Glutamatergic neuron (in vitro differentiated cells): ENCODE measurements at places on chromosomes 11 and 22.

DNA sequence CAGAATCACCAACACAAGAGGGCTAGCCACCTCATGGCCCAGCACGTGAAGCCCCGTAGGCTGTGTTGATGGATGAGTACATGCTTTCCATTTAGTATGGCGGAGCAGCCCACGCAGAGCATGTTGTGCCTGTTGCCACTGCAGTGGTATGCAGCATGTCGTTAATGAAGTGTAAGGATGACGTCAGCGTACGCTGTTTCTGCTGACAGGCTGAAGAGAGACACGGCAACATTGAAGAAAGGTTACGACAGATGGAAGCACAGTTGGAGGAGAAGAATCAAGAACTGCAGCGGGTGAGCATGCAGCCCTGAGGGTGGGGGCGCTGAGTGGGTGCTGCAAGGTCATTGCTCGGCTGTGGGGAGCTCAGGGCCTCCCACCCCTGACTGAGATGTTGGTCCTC is 62.8 kb downstream of the PPFIA1 start:
- H3K4me1 ChIP-seq = peaks cover 4% of the 10 kb centered on the region
- H3K27me3 ChIP-seq = peaks cover 1% of the 10 kb centered on the region
- H3K4me3 ChIP-seq = no peak overlapping the region
- DNase-seq = no peak
- H3K36me3 ChIP-seq = no peaks in the 10 kb centered on the region

- H3K4me1 ChIP-seq = no peaks in the 10 kb centered on the region
- H3K4me3 ChIP-seq = no peak overlapping the region
- no peaks in the 10 kb centered on the region for H3K36me3 ChIP-seq
- no peak for DNase-seq
- no peak overlapping the region for H3K27ac ChIP-seq
These were observed 78.3 kb upstream of the MYO18B start for GRCh38 chr22:25663654-25664053.

DNA sequence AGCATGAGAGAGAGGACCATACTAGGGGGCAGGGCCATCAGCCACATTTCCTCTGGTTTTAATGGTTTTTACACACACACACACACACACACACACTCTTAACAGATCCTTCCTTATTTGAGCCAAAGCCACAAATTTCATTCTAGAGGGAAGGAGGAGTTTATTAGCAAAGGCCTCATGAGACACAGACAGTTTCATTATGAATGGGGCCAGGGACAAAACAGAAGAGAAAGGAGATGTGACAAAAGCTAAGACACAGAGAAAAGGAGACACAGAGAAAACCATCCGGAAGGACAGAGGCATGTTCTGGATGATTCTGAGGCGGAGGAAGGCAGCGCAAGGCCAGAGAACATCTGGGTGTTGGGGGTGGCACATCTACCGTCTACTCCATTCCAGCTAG is 32.2 kb upstream of the ARFGAP3 start:
- no peak for DNase-seq
- H3K27me3 ChIP-seq = peaks cover 2% of the 10 kb centered on the region
- H3K27ac ChIP-seq = peak overlapping the region; percentile 12

DNA sequence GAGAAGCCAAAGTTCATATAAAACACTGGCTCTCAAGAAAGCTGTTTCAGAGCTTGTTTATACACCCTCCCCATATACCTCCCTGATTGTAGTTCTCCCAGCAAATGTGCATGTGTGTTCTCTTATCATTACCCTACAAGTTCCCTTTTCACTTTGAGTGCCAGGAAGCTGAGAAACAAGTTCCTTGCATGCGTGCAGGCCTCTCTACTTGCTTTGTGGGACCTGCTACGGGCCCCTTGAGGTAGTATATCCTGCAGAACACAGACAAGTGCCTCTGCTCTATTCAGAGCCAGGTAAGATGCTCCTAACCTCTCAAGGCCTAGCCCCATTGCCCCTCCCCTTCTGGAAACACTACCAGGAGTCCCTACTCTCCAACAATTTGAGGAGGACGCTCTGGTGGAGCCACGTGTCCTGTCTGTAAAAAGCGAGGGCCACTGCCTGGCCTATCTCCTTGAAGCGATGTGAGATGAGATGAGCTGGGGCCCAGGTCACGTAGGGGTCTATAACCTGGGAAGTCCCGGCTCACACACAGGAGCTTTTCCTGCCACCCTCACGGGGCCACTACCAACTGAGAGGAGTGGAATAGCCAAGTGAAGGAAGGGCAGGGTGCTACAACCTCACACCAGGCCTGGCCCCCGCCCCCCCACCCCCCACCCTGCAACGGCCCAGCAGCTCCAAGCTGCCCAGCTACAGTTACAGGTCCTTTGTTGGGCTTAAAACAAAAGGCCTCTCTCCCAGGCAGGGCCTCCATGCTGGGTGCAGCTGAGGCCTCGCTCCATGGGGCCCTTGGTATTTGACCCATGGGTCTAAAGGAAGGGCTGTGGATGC is 2.6 kb upstream of the ATP5MGL start:
- no peak overlapping the region for H3K4me3 ChIP-seq
- H3K4me1 ChIP-seq = peaks cover 11% of the 10 kb centered on the region
- peak overlapping the region; percentile 52 for H3K27ac ChIP-seq
- DNase-seq = no peak
- no peaks in the 10 kb centered on the region for H3K36me3 ChIP-seq

DNA sequence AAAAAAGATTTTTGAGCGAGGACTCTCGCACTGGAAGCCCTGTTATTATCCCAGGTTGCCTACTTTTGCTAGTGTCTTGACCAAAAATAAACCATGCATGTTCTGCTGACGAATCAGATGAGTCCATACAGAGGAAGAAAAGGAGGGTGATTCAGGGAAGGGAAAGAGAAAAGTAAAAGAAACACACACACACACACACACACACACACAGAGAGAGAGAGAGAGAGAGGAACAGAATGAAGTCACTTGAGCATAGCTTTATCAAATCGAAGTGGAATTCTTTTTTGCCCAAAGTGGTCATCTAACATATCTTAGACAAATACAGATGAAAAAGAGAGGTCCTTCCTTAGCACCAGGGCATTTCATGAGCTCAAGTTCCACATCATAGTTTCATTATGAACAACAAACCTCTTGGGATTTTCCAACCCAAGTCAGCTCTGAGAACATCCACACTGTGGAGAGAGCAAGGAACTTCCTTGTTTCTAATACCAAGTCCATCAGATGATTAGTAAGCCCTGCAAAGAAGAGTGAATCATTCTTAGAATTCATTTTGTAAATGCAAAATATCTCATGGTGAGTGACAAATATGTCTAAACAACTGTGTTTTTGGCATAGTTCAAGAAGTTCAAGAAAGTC is 7.7 kb upstream of the MMP12 start:
- H3K27me3 ChIP-seq = no peaks in the 10 kb centered on the region
- H3K4me1 ChIP-seq = no peaks in the 10 kb centered on the region
- H3K4me3 ChIP-seq = no peak overlapping the region
- no peak overlapping the region for H3K27ac ChIP-seq

DNA sequence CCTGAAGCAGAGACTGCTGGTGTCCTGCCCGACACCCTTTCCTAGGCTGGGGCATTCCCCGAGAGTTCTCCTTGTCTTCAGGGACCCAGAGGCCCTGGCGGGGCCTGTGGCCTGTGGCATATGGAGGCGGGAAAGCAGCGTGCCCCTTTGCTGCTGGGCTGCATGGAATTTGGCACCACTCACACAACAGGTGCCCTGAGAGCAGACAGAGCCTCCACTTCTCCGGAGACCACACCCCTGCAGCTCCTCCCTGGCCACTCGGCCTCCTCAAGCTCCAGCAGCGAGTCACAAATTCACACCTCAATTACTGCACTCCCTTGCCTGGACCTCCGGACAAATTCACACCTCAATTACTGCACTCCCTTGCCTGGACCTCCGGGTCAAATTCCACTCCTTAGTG is 1375.2 kb downstream of the TBC1D22A start:
- no peaks in the 10 kb centered on the region for H3K36me3 ChIP-seq
- H3K4me1 ChIP-seq = no peaks in the 10 kb centered on the region
- no peak overlapping the region for H3K4me3 ChIP-seq
- peaks cover 5% of the 10 kb centered on the region for H3K27me3 ChIP-seq

DNA sequence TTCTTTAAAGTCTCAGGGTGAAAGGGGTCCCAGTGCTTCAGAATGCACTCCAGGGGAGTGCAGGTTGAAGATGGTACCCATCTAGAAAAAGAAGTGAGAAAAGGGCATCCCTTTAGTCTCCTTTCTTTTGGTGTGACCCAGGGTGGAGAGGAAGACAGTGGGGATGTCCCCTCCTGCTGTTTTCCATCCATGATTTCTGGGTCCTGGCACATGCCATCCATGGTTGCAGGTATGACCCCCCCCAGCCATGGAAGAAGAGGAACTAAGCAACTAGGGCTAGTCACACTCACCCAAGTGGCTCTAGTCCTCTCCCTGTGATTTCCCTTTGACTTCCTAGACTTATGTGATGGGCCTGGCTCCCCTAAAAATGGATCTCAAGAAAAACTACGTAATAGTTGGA is 15.9 kb upstream of the EI24 start:
- peaks cover 33% of the 10 kb centered on the region for H3K36me3 ChIP-seq
- no peak overlapping the region for H3K4me3 ChIP-seq
- peaks cover 2% of the 10 kb centered on the region for H3K27me3 ChIP-seq
- DNase-seq = no peak
- H3K4me1 ChIP-seq = no peaks in the 10 kb centered on the region

GRCh38 chr11:44300844-44301563 is 8.9 kb downstream of the ALX4 start:
- H3K4me1 ChIP-seq = peaks cover 4% of the 10 kb centered on the region
- peaks cover 22% of the 10 kb centered on the region for H3K27me3 ChIP-seq
- H3K27ac ChIP-seq = no peak overlapping the region
- H3K36me3 ChIP-seq = no peaks in the 10 kb centered on the region
- H3K4me3 ChIP-seq = no peak overlapping the region

GRCh38 chr11:125075900-125076317 is 12.8 kb downstream of the SLC37A2 start:
- DNase-seq = no peak
- H3K36me3 ChIP-seq = no peaks in the 10 kb centered on the region
- H3K27me3 ChIP-seq = peaks cover 8% of the 10 kb centered on the region
- H3K4me3 ChIP-seq = no peak overlapping the region
- H3K27ac ChIP-seq = no peak overlapping the region

- H3K4me1 ChIP-seq = peaks cover 19% of the 10 kb centered on the region
- no peak overlapping the region for H3K4me3 ChIP-seq
- no peak overlapping the region for H3K27ac ChIP-seq
- H3K27me3 ChIP-seq = no peaks in the 10 kb centered on the region
- no peak for DNase-seq
These were observed 141.2 kb downstream of the RBFOX2 start for GRCh38 chr22:35887296-35887875.

DNA sequence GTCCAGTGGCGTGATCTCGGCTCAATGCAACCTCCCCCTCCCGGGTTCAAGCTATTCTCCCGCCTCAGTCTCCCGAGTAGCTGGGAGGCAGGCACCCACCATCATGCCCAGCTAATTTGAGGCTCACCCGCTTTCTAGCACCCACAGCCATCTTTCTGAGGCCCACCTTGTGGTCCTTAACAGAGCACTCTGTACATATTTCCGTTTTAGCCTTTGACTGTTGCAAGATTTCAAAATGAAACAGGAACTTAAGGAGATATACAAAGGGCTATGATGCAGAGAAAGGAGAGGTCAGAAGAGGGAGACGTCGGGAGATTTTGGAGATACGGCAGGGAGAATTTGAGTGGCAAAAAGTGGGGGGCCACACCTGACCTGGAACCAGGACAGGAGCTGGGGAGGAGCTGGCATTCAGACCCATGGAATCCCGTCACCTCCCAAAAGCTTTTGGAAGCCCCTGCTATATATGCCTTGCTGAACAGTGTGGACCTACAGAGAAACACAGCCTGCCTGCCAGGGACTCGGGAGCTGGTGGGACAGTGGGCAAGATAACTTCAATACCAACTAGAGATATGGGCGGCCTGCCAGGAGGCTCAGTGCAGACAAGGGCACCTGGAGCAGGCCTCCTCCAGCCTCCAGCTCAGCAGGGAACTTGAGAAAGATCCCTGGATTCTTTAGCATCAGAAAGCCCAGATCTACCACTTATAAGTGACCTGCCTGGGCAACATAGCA is 8.0 kb upstream of the CLCF1 start:
- no peak overlapping the region for H3K4me3 ChIP-seq
- DNase-seq = no peak
- no peaks in the 10 kb centered on the region for H3K36me3 ChIP-seq

GRCh38 chr11:75166791-75167190 is 15.9 kb downstream of the SLCO2B1 start:
- no peak overlapping the region for H3K4me3 ChIP-seq
- DNase-seq = no peak
- peaks cover 3% of the 10 kb centered on the region for H3K4me1 ChIP-seq

DNA sequence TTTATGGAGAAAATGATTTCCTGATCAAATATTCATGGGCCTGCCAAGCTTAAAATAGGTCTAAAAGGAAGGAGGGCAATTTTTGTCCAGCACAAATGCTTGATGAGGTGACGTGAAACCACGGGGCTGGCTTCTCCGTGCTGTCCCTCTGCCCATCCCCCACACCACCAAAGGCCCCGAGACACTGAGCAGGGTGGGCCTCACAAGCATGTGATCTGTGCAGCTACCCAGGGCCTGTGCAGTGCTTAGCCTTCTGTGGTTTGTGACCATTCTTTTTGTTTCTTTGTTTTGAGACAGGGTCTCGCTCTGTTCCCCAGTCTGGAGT is 94.8 kb upstream of the RTL6 start:
- H3K27me3 ChIP-seq = peaks cover 5% of the 10 kb centered on the region
- H3K27ac ChIP-seq = peak overlapping the region; percentile 81
- H3K36me3 ChIP-seq = peaks cover 7% of the 10 kb centered on the region
- peak; percentile 72 for DNase-seq
- peaks cover 19% of the 10 kb centered on the region for H3K4me1 ChIP-seq
- H3K4me3 ChIP-seq = peak overlapping the region; percentile 54

DNA sequence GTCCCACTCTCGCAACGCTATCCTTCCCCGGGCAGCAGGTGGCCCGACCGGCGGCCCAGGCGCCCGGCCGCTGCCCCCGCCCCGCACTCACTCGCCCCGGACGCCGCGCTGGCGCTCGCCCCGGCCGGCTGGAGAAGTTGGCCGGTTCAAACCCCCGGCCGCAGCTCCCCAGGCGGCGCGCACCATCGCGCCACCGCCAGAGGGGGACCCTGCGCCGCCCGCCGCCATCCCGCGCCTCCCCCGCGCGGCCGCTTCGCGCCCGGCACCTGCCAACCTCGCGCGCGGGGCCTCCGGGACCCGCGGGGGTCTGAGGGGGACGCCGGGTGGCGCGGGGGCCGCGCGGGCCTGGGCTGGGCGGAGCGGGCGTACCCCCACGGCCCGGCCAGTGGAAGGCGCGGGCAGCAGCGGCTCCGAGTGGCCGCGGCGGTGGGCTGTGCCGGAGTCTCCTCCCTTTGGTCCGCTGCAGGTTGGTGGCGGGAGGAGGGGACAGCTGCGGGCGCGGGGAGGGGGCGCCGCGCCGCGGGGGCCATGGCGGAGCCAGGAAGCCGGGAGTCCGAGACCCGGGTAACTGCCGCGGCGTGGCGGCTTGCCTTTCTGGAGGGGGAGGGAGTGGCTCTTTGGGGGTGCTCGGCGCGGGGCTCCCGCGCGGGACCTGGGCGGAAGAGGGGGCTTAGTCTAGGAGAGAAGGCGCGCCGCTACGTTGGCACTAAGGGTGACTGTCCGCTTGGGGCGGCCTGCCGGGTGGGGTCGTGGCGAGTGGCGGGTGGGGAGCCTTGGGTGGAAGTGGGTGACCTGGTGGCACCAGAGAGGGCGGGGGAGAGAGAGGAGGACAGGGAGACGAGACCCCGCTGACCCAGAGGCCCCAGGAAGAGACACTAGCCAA is at the start of the genes MPST and TST:
Gene MPST, plus strand, starts transcription at position 434 of the 883 bp plus-strand sequence. Its CDS starts 95 bp downstream, at position 529.
Gene TST, minus strand, starts transcription at position 139 of the 883 bp plus-strand sequence. CDS start 715 bp downstream, outside the sequence.
- peak within 1 kb of the TSS; percentile 94 for H3K27ac ChIP-seq
- no peaks in the 10 kb centered on the region for H3K27me3 ChIP-seq
- H3K36me3 ChIP-seq = no peaks in the 10 kb centered on the region
- H3K4me1 ChIP-seq = peaks cover 9% of the 10 kb centered on the region
- peak within 1 kb of the TSS; percentile 92 for H3K4me3 ChIP-seq
- peak; percentile 78 for DNase-seq

GRCh38 chr11:45895553-45896259 is 10.3 kb downstream of the MAPK8IP1 start:
- H3K4me3 ChIP-seq = peak overlapping the region; percentile 79
- H3K36me3 ChIP-seq = no peaks in the 10 kb centered on the region
- peak overlapping the region; percentile 66 for H3K27ac ChIP-seq
- DNase-seq = peak; percentile 11
- H3K27me3 ChIP-seq = peaks cover 21% of the 10 kb centered on the region
